Activated CD4-positive, alpha-beta T cell treated with anti-CD3 and anti-CD28 coated beads, Interleukin-2, amount 50 U/mL, for 48 hours (primary cell): ENCODE measurements at places on chromosomes 16 and 17.

DNA sequence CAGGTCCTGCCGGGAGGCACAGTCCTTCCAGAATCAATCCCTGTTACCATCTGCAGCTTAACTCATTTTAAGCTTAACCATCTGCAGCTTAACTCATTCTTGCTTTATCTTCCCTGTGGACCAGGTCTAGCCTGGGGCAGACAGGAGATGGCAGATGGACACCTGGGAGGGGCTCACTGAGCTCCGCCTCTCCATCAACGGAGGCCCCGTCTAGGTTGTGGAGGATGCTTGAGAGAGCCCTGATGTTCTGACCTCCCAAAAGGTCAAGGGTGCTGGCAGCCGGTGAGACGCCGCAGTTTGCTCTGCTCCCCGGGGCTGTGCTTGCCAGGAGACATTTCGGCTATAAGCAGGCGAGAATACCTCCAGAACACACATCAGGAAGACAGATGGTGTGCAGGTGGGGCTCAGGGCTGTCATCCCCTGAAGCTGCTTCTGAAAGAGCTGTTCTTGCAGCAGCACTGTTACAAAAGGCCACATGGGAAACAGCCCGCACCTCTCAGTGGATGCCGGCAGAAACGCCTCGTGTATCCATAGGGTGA lies 41.3 kb downstream of the BAIAP2 start:
- DNase-seq = no peak

DNA sequence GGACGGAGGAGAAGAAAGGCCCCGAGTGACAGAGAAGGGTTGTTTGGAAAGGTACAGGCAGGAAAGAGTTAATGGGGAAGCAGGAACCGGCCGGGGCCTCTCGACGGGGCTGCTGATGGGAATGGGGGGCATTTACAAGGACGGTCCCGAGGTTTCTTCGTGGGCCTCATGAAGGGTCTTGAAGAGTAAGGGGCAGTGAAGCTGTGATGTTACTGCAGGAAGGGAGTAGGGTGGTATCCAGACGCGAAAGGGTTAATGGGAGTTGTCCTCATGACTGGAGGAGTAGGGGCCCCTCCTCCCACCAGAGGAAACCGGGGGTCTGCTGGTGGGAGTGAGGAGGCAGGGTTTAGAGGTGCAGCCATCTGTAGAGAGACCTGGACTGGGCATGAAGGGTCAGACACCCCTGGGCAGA lies 481 bp downstream of the PDK2 start:
- no peak for DNase-seq

DNA sequence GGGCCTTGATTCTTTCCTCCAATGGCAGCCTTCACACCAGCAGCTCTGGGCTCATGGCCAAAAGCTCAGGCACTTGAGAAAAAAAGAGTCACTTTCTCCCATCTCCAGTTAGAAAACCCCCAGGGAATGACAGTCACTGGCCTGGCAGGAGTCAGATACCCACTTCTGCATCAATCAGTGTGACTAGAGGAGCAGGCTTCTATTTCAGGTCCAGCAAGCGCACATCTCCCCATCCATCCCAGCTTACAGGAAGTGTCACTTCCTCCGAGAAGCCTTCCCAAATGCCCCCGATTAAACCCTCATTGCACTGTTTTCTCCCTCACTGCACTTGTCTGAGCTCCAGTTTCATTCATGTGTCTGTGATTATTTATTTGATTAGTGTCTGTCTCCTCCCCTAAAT lies 30.4 kb upstream of the CCL1 start:
- DNase-seq = no peak

- no peak for DNase-seq
These were observed 6.4 kb downstream of the ASB16 start for GRCh38 chr17:44176671-44177501.

- no peak for DNase-seq
These were observed at the start of gene PLCD3 for GRCh38 chr17:45132320-45132571. Gene PLCD3, minus strand, starts transcription at chr17:45132515. Its CDS starts 105 bp downstream, at chr17:45132410.

DNA sequence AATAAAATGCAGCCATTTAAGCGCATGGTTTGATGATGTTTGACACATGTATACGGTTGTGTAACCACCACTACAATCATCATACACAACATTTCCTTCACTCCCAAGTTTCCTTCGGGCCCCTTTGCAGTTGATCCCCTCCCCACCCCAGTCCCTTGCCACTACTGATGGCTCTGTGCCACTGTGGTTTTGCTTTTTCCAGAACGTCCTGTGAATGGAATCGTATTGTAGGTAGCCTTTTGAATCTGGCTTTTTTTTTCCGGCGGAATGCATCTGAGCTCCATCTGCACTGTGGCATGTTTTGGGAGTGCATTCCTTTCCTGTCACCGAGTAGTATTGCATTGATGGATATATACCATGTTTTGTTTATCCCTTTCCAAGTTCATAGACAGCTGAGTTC lies 15.1 kb upstream of the MAP2K3 start:
- DNase-seq = no peak
